Myometrial cell (primary cell): ENCODE measurements at places on chromosomes 3 and 15. TPM values are rescaled to one million over a fixed set of nuclear protein-coding genes. Genes with fewer than 3 reads are reported as not detected.

The TCTA gene
- total RNA-seq: 22.5 and 45.3 TPM in 2 replicates

The UROC1 gene
- total RNA-seq: not detected in 2 replicates

The CCDC13 gene
- 4.8 and 5.5 TPM in 2 replicates for total RNA-seq

The PODXL2 gene
- total RNA-seq: 0.29 and 0.35 TPM in 2 replicates

The C3orf85 gene
- not detected in 2 replicates for total RNA-seq

The VWA5B2 gene
- total RNA-seq: not detected in 2 replicates

The DNAH1 gene
- 0.71 and 1.7 TPM in 2 replicates for total RNA-seq
